ENCODE measurements at places on chromosomes 2 and 18.

GRCh38 chr2:182744490-182744889 is 28.4 kb downstream of the DNAJC10 start:
- DNase-seq = no peak

DNA sequence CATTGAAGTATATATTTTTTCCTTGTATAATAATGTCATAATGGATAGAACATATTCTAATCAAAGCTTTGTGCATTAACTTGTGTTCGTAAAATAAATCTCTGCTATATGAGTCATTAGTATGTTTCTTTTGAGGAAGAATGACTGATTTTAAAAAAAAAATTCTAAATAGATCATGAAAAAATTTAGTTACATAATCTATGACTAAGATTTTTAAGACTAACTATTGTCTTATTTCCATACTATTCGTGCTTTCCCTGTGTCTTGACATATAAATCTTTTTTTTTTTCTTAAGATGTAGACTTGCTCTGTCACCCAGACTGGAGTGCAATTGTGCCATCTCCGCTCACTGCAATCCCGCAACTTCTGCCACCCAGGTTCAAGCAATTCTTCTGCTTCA is 226.1 kb downstream of the DSEL start:
- no peak for DNase-seq

GRCh38 chr18:43022874-43023273 is 92.6 kb downstream of the RIT2 start:
- DNase-seq = no peak

- no peak for DNase-seq
Observed at GRCh38 chr18:4510711-4511110, 55.6 kb upstream of the DLGAP1 start.

DNA sequence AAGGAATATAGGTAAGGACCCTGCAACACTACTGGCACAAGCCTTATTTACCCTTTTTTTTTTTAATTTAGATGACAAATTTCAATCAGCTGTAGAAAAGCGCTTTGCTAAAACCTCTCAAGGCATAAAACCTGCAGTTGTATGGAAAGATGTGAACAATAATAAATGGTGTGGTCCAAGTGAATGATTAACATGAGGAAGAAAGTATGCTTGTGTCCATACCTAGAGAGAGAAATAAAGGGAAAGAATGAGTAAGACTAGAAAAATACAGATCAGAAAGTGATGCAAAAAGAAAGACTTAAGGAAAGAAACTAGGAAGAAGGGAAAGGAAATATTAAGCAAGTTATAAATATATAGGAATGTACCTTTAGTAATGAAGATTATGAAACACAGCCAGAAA is 119.2 kb upstream of the SCN7A start:
- no peak for DNase-seq

- no peak for DNase-seq
Observed at GRCh38 chr2:174693344-174693743, 70.9 kb downstream of the CHRNA1 start.

All from AG04449 (cell line).